ENCODE measurements at places on chromosomes 16 and 17.
A peak's percentile ranks its signal among the peaks of the same experiment; 100 is the strongest.

DNA sequence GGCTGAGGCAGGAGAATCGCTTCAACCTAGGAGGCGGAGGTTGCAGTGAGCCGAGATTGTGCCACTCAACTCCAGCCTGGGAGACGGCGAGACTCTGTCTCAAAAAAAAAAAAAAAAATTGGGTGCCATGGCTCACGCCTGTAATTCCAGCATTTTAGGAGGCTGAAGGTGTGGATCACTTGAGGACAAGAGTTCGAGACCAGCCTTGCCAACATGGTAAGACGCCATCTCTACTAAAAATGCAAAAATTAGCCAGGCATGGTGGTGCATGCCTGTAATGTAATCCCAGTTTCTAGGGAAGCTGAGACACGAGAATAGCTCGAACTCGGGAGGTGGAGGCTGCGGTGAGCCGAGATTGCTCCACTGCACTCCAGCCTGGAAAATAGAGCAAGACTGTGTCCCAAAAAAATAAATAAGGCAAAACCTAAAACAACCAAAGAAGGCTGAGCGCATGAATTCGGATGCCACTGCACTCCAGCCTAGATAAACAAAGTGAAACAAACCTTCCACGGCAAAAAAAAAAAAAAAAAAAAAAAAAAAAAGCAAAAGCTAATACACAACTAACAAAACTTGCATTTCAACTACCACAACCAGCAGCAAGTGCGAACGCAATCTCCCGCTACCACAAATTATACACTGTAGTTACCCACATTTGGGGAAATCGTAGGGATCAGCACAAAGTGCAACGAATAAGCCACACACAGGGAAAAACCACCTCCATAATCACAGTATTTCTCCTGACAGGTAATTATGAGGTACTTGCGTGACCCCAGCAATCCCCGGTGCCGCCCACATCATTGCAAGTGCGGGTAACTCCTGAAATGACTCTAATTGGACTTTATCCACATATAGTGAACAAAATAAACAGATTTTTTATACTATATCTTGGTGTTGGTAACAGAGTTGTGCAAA, 25.6 kb downstream of the TEX14 start:
- DNase-seq = no peak

DNA sequence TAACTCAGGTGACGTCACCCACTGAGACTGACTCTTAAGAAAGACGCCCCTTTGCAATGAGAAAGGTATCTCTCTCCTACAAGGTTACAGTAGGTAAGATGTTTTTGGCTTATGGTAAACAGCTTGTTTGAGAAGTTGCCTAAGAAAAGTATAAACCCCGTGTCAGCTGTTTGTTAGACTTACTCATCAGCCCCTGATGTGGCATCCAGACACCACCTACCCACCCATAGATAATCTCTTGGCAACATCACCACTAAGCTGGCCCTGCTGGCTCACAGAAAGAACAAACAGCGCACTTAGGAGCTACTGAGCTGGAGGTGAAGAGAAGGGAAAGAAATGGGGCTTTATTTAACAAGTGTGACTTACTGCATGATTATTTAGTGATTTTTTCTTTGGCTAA, 121.0 kb downstream of the PARN start:
- DNase-seq = no peak

- no peak for DNase-seq
These were observed 53.9 kb upstream of the MON1B start for GRCh38 chr16:77137045-77137444.

DNA sequence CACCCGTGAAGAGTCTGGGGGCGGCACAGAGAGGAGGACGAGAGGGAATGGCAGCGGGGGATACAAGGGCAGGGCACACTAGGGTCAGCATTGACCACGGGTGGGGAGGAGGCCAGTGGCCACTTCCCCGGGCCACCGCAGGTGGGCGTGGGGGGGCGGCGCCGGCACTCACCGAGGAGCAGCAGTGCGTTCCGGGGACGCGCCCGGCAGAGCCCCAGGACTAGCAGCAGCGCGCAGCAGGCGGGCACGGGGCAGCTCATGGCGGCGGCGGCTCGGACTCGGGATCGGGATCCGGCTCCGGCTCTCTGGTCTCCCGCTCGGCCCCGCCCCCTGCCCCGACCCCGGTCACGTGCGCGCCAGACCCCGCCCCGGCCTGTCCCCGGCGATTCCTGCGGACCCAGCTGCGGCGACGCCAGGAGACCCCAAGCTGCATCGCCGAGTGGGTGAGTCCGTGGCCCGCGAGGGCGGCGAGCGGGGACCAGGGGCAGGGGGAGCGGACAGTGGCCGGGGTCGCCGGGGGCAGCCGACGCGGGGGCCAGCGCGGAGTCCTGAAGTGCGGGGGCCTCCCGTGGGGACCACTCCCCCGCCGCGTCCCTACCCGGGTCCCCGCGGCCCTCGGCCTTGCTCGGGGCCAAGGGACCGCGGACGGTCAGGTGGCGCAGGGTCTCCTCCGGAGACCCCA, at the start of the genes SGSH and SLC26A11:
TSS of gene SGSH (minus strand) at position 280 of the 682 bp plus-strand sequence. CDS start at position 260, 20 bp downstream.
TSS of gene SLC26A11 (plus strand) at position 374 of the 682 bp plus-strand sequence. CDS start 1,134 bp downstream, outside the sequence.
- peak; percentile 63 for DNase-seq

- DNase-seq = no peak
These were observed 820 bp downstream of the GRIN2C start for GRCh38 chr17:74858672-74859458.

DNA sequence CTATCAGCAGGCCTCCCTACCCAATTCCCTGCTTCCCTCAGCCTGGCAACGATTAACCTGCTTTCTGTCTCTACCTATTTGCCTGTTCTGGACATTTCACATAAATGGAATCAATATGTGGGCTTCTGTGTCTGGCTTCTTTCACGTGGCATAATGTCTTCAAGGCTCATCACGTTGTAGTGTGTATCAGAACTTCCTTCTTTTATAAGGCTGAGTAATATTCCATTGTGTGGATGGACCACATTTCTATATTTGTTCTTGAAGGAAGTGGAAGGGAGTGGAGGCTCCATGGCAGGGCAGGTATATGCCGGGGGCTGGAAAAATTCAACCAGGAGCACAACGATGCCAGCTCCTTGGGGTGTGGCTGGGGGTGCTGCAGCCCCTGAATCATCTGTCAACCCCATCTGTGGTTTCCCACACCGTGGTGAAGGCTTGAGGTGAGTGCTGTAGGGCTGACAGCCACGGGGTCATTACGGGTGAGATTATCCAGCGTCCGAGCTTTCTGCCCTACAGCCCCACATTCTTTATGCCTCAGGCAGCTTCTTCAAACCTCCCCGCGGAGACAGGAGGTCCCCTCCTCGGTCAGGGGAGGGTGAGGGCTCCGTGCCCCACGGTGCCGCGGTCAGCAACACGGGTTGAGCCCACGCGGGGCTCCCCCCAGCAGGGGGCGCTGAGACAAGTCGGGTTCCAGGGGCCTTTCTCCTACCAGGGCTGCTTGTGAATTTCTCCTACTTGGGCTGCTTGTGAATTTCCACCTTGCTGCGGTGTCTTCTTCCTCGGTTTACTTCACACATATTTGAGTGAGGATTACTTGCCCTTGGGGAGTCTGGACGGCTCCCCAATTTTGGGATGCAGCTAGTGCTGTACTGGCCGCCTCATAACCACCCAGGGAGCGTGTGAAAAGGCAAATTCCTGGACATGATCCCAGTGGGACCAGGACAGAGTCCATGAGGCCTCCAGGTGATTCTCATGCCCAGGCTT, 18.3 kb upstream of the WFIKKN2 start:
- peak; percentile 52 for DNase-seq

- no peak for DNase-seq
These were observed 23.7 kb downstream of the HELZ start for GRCh38 chr17:67221062-67221998.

GRCh38 chr17:49582789-49583188, 7.1 kb downstream of the NXPH3 start:
- no peak for DNase-seq

DNA sequence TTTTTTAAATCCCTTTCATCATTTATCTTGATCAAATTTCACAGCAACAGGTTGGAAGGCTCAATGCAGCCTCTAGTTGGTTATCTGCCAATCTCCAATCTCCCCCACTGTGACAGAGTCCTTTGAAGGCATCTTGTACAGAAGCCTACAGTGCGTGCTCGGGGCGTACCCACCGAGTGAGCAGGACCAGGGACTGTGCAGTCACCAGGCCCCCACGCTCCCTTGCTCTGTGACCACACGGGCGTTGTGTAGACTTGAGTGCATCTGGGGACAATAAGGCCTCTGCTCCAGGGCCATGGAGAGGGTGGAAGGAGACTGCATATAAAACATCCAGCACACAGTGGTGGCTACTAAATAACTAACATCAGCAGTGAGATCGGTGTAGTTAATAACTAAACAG, 63.4 kb downstream of the GTF3C1 start:
- no peak for DNase-seq

Data from activated B cell treated with CpG ODN at 0.5 μM for 24 hours (primary cell).